ENCODE measurements at places on chromosomes 1 and 21.

GRCh38 chr1:154419620-154420571 lies 14.8 kb downstream of the IL6R start:
- peak; percentile 54 for DNase-seq

DNA sequence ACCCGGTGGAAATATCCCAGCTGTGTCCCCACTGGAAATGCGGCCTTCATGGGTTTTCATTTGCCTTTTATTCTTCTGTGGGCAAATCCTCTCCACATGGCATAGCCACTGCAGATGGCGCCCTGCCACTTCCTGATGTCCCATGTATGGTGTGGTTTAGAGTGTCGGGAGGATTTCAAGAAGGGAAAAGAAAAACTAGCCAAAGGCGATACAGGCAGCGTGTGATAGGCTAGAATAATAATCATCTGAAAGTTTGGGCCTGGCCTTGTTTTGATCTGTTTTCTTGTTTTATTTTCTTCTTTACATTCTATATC lies 123.6 kb downstream of the PEX14 start:
- no peak for DNase-seq

- DNase-seq = no peak
Measured at GRCh38 chr1:155392898-155393411, 72.3 kb downstream of the RUSC1 start.

- no peak for DNase-seq
Measured at GRCh38 chr1:31870086-31870736, 54.4 kb upstream of the SPOCD1 start.

DNA sequence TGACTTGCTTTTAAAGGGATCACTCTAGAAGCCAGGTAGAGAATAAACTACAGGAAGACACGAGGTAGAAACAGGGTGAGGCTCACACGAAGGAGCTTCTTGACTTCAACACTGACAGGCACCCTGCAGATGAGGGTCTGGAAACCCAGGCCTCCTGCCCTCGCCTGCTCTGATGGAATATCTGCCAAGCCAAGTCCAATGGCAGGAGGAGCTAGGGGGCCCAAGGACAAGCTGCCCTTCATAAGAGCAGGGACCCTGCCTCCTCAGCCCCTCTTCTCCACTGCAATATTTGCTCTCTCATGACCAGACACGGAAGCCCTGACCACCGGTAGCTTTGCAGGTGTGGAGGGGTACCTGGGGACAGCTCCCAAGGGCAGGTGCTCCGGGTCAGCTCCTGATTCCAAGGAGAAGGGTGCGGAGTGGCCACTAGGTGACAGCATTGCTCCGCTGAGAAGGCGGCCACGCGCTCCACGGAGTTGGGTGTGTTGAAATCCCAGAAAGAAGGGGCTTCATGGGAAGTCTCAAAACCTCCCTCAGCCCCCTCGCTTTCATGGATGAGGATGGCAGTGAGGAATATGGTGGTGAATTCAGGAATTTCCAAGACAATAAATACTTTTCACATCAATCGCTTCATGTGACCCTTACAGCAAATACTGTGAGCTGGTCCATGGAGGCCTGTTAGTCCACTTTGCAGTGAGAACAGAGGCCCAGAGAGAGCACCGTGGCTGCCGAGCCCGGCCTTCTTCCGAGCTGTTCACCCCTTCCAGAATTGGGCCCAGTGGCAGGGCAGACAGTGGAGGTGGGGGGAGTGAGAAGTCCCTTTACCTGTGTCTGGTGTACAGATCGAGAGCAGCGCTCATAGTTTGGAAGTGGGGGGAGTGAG lies 33.2 kb upstream of the PAX7 start:
- DNase-seq = peak; percentile 48

DNA sequence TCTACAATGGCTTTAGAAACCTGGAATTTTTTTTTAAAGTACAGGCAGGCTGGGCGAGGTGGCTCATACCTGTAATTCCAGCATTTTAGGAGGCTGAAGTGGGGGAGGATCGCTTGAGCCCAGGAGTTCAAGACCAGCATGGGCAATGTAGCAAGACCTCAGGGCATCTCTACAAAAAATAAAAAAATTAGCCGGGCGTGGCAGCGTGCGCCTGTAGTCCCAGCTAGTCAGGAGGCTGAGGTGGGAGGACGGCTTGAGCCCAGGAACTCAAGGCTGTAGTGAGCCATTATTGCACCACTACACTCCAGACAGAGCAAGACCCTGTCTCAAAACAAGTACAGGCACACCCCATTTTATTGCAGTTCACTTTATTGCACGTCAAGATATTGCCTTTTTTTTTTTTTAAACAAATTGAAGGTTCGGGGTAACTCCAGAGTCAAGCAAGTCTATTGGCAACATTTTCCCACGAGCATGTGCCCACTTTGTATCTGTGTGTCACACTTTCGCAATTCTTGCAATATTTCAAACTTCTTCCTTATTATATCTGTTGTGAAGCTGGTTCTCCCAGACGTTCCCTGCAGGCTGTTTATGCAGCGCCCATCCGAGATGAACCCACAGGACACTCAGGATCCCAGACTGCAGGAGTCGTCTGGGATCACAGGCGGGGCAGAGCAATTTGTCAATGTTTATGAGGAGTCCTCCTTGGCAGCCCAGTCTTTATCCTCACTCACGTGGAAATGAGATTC lies 4.7 kb downstream of the HES2 start:
- DNase-seq = no peak

- no peak for DNase-seq
Measured at GRCh38 chr1:248844526-248844925, 6.5 kb downstream of the ZNF672 start.

DNA sequence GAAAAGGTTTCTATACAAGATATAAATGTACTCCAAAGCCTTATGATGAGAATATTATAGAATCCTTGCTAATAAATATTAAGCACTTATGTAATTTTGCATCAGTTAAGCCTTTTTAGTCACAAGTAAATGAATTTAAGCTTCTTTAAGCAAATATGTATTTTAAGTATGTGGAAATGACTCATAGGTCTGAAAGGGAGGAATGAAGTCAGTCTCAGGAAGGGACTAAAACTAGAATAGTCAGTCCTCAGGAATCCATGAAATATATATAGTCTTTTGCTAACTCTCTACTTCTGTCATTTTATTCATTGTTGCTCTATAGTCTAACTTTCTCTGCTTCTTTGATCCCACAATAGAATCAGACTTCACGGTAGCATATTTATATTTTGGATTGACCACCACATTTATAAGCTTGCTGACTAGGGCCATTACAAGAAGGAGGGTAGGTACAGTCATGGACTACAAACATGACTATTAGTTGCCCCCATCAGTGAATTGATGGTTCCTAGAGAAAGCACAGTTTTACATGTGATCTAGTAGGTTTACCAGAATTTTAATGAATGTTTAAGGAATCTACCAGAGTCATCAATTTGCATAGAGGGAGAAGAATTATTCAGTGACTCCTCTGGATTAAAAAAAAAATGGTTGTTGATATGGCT lies 20.2 kb upstream of the RABGGTB start:
- DNase-seq = no peak

DNA sequence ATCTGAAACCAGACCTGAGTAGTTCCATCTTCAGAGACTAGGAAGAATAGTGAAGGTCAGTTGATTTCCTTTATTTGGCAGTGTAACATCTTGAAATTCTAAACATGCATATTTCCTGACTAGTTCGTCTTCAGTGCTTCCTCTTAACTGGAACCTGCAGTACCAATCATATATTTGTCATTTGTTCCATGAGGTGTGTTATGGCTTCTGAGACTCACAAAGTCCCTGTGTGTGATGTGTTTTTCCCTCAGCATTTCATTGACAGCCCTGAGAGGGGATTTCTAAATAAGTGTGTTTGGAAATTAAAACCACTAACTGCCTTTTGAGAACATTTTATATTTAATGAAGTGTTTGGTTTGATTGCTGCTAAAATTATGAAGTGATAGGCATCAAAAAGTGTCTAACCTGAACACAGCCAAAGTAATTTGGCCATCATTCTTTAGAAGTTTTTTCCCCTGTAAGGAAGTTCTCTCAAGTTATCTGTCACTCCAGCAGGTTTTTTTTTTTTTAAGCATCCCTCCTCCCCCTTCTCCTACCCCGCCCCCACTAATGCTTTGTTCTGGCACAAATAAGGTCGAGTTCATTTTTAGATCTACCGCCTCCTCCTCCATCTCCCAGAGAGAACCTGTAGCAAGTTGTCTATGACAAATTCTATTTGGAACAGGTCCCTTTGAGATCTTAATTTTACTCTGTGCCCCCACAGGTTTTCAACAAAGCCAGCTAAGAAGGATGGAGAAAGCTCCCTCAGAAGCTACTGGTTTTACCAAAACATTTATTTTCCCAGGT lies 61.4 kb downstream of the TMEM200B start:
- no peak for DNase-seq
